ENCODE measurements at places on chromosomes 12 and 14. TPM values are rescaled to one million over a fixed set of nuclear protein-coding genes. Genes with fewer than 3 reads are reported as not detected.
A peak's percentile ranks its signal among the peaks of the same experiment; 100 is the strongest.

GPRC5D gene
- not detected for total RNA-seq

GLI1 gene
- total RNA-seq, result 2.0 TPM

NEUROD4 gene
- not detected for total RNA-seq

RPL10L gene
- 6.0 TPM for total RNA-seq

ST8SIA1 gene
- total RNA-seq, result 3.2 TPM

GALNT16 gene
- total RNA-seq, result 6.4 TPM

LRRC10 gene
- total RNA-seq, result not detected

DNA sequence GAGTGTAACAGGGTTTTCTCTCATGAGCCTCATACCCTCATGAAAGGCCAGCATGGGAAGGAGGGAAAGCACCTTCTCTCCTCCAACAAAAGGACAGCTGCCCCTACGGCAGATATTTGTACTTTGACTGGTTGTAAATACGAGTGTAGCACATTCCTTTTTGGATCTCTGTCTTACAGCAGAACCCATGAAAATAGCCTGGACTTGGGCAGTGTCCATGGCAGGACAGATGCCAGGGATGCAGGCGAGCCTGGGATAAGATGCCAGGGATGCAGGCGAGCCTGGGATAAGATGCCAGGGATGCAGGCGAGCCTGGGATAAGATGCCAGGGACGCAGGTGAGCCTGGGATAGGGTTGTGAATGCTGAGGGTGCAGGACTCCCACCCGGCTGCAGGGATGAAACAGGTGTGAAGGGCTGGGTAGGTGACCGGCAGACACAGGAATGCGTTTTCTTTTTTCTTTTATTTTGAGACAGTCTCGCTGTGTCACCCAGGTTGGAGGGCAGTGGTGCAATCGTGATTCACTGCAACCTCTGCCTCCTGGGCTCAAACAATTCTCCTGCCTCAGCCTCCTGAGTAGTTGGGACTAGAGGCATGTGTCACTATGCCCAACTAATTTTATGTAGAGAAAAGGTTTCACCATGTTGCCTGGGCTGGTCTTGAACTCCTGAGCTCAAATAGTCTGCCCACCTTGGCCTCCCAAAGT is 120.0 kb downstream of the BEGAIN start:
- no peak for DNase-seq

GRCh38 chr14:87260460-87260859 is 732.5 kb downstream of the GALC start:
- DNase-seq, result no peak

GRCh38 chr12:55499810-55500252 is 7.7 kb downstream of the OR6C68 start:
- DNase-seq, result no peak

DNA sequence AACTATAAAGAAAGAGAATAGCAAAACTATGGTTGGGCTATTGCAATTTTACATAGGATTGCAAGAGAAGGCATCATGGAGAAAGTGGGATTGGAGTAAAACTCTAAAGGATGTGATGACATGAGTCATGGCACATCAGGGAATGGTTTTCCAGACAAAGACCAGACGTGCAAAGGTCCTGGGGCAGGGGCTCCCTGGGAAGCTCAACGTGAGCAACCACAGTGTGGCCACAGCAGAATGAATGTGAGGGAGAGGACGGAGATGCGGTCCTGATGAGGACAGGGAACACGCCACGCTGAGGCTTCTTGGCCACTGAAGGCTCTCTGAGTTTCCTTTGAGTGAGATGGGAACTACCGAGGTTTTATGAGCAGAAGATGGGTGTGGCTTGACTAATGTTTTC is 38.2 kb downstream of the FZD10 start:
- no peak for DNase-seq

DNA sequence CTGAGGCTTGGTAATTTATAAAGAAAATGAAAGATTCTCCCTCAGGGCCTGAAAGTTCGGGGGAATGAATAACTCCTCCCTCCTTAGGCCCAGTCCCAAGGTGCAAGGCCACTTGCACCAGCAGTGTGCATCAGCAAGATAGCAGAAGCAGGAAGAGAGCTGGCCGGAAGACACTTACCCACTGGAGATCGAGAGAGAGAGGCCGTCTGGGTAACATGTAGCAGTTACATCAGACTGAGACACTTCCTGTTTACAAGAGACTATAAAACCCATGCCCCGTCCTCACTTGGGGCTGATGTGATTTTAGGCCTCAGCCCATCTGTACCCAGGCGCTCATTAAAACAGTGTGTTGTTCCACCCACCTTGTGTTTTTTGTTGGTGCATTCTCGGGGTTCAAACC is 85.2 kb downstream of the TMTC3 start:
- DNase-seq, result no peak

DNA sequence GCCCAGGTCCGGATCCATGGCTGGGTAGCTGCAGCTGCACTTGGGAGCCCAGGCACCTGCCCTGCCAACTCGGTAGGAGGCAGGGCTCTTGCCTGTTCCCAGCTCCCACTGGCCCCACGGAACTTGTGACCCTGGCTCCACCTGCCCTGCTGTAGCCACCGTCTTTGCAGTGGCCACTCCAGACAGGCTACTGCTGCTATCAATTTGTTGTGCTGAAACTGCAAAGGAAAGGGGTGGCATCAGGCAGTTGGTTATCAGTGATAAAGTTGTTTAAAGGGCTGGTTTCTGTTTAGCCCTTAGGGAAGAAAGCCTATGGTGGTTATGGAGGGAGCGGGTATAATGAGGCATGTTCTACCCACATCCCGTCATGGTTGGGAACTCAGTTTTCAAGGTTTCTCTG is 32.1 kb upstream of the ARID2 start:
- no peak for DNase-seq

DNA sequence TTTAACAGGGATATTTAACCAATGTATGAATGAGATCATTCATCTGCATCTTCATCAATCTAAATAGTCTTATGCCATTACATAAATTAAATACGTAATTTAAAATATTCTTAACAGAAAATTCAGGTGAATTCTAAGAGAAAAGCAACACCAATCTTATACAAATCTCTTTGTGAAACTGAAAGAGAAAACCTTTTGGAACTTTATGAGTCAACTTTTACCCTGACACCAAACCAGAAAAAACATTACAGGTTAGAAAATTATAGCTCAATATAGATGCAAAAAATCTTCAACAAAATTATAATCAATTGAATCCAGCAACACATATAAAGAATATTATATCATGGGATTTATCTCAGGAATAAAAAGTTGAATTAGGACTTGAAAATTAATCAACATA is 3.4 kb downstream of the GLIPR1L1 start:
- DNase-seq, result no peak

GRCh38 chr12:96501133-96501761 is 11.9 kb downstream of the CFAP54 start:
- peak; percentile 40 for DNase-seq

- DNase-seq, result peak; percentile 40
Observed at GRCh38 chr12:105083551-105084105, 630 bp downstream of the ALDH1L2 start.
